Activated CD4-positive, CD25-positive, alpha-beta regulatory T cell treated with anti-CD3 and anti-CD28 coated beads, Interleukin-2, amount 50 U/mL, for 72 hours (primary cell): ENCODE measurements at places on chromosomes 2 and 18.
A peak's percentile ranks its signal among the peaks of the same experiment; 100 is the strongest.

DNA sequence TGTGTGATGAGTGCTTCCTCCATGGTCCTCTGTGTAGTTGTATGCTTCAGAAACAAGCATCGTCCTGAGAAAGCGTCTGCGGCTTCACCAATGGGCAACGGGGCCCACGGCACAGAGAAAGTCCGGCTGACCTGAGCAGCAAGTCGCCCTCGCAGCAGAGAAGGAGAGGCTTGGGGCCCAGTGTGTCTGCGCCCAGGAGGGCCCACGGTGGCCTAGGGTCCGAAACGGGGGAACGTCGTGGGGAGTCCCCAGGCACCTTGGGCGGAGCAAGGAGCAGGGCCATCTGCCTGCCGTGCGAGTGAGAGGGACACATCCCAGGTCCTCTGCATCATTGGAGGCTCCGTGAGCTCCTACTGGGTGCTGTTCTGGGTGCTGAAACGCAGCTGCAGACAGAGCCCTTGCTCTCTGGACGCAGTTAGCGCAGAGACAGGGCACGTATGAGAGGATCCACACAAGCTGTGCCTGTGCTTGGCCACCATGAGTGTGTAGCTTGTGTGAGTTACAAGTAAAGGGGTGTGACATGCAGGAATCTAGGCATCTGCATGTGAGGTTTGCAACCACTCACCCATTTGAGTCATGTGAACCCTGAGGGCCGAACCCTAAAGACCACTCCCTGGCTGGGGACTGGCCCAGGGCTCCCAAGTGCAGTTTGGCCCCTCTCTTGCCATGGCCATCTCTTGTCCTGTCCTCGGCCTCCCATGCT is 10.6 kb downstream of the GPC1 start:
- no peak for DNase-seq

GRCh38 chr18:75915941-75916623 is 488.6 kb upstream of the SMIM21 start:
- no peak for DNase-seq

DNA sequence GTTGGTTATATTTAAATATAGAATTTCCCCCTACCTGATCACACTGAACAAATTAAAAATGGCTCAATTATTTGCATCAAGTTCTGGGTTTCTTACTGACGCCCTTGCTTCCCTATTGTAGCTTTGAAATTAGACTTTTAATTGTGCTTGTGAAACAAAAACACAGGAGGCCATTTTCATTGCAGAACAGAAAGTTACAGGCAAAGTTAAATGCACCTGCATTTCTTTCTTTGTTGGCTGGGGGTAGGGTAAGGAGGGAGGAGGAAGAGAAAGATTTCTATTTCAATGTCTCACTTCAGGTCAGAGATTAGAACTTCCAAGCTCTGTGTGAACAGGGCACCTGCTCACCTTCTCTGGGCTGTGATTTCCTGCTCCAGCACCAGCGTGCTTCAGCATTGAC is 199.6 kb downstream of the BCL11A start:
- DNase-seq = no peak

- DNase-seq = peak; percentile 75
Observed at GRCh38 chr2:219475697-219476651, 22.7 kb upstream of the GMPPA start.

GRCh38 chr2:234986390-234986789 is 34.6 kb downstream of the SH3BP4 start:
- DNase-seq = no peak

- no peak for DNase-seq
Observed at GRCh38 chr2:216838151-216838550, 21.7 kb downstream of the TNP1 start.

DNA sequence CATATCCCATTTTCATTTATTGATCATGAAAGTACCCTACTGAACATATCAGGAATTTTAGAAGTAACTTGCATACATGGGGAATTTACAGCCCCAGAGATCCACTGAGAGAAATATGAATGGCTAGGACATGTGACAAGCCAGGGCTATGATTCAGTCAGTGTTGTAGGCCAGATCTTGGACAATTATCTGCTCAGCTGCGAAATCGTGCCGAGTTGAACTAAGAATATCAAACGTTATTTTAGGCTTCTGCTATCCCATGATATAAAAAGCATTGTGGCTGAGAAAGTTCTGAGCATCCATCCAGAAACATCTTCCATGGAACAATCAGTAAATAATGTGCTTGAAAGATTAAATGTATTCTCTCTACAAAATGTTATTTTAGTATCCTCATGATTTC is 85.7 kb upstream of the UNC80 start:
- no peak for DNase-seq

GRCh38 chr2:64330281-64331113 is 123.5 kb upstream of the LGALSL start:
- peak; percentile 75 for DNase-seq

DNA sequence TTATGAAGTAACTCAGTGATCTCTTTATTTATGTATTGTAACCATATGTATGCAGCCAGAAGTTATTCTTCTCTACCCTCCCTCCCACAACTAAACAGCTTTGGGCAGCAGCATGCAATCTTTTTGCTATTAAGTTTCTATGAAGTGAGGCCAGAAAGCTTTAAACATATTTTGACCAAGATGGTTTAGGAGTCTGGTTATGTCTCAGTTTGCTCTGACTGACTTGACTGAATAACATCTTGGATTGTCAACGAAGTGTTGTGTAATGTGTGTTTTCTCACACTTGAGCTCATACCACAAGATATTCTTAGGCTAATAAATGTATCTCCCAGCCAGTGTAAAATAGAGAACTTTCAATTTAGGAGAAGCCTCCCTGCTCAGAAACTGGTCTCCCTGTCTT is 104.3 kb downstream of the TTC27 start:
- DNase-seq = no peak

GRCh38 chr2:29361231-29361630 is 246.0 kb downstream of the CLIP4 start:
- DNase-seq = no peak

DNA sequence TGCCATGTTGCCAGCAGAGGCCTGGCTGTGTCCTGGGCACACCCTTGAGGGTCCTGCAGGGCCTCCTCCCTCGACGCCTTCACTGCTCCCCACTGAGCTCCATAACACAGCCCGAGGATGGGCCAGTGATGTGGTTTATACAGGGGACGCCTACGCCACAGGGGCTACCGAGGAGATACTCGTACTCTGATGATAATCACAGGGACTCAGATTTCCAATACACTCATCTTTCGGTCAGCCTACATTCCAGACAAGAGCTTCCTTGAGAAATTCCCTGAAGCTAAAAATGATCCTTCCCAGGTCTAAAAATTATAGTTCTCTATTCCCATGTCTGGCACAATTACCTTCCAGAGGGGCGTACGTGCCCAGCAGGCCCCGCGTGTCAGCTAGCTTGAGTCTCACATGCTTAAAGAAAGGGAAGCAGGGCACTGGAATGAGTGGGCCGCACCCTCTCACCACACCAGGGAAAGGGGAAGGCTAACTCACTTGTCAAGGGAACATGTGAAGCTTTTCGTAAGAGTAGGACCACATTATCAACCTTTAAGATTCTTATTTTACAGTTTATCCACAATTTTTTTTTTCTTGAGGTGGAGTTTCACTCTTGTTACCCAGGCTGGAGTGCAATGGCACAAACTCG is 159.5 kb upstream of the NDUFV2 start:
- DNase-seq = no peak

- DNase-seq = no peak
Observed at GRCh38 chr2:197191940-197192322, 118.6 kb downstream of the ANKRD44 start.

DNA sequence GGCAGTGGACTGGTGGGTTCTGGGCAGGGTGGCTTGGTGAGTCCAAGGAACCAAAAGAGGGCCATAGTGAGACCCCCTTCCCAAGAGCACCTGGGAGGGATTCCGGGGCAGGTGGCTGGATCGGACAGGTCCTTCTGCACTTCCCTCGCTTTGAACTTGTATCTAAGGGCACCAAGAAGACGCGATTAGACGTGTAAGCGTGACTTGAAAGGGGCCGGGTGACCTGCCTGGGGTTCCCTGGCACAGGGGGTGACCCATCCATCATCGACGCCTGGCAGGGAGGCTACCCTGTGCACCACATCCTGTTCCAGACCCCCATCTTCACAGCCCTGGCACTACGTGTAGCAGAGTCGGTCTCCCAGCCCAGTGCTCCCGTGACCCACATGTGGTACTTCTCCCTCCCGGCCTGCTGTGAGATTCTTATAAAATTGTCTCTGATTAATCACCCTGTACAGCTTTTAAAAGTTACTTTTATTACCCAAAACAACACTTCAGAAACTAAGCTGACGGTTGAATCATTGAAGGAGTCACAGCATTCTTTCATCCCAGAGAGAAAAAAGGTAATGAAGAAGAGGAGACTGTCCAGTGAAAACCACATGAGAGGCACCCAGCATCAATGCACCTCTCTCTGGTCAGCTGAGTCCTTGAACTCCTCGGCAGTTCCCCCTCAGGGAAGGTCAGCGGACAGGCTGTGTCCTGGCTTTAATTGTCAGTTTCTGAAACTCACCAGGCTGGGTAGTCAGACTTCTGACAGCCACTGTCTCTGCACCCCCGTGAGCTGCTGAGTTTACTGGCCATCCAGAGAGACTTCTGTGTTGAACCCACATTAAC is 13.0 kb downstream of the SH3BP4 start:
- DNase-seq = no peak

DNA sequence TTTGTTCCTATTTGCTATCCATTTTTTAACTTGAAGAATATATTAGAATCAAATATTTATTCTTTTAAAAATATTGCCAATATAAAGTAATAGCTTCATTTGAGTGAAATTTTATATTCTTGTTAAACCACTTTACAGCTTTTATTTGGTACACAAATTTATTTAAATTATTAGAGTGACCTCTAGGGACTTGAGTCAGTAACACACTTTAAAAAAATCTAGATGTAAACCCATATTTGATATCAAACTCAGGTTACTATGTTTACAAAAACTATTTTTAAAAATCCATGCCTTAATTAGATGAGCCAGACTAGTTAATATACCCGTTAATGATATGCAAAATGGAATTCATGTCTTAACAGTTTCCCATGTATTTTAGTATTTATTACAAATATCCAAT is 134.6 kb downstream of the MAP4K4 start:
- DNase-seq = no peak

- no peak for DNase-seq
Observed at GRCh38 chr18:32468147-32468845, 2.4 kb downstream of the GAREM1 start.

DNA sequence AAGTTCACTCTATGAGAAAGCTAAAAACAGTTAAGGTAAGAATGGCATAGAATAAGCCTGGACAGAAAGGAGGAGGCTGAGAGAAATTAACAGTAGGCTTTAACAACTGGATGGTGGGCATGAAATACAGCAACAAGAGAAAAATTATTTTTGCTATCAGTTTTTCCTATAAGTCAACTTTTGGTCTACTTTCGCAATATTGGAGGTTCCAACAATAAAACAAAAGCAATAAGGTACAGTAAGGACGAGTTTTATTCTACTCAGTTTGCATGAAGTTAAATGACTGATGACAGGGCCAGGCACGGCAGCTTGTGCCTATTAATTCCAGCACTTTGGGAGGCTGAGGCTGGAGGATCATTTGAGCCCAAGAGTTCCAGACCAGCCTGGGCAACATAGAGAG is 17.3 kb downstream of the RAB1A start:
- DNase-seq = no peak

DNA sequence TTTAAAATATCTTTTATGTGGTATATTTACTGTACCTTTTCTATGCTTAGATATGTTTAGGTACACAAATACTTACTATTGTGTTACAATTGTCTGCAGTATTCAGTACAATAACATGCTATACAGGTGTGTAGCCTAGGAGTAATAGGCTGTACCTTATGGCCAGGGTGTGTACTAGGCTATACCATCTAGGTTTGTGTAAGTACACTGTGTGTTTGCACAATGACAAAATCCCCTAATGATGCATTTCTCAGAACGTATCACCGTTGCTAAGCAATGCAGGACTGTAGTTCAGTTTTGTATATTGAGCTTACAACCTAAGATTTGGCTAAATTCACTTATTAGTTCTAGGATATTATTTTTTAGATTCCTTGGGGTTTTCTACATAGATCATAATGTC is 332.3 kb upstream of the HS6ST1 start:
- DNase-seq = no peak
